NCI-H2081 (cell line): ENCODE measurements at places on chromosomes 1 and 21.

GRCh38 chr1:218250492-218250891 is 34.6 kb upstream of the RRP15 start:
- no peak for DNase-seq

GRCh38 chr1:201982082-201982622 is 296 bp upstream of the RNPEP start:
- no peak for DNase-seq

- no peak for DNase-seq
Observed at GRCh38 chr1:233261206-233261605, 34.3 kb downstream of the PCNX2 start.

- peak; percentile 1 for DNase-seq
Observed at GRCh38 chr21:36330904-36331303, 10.9 kb downstream of the MORC3 start.

- no peak for DNase-seq
Observed at GRCh38 chr1:66494482-66494881, 39.5 kb upstream of the SGIP1 start.

- no peak for DNase-seq
Observed at GRCh38 chr1:210908791-210909190, 225.2 kb downstream of the KCNH1 start.

GRCh38 chr1:100377590-100378361 is 25.5 kb downstream of the CDC14A start:
- no peak for DNase-seq

- DNase-seq: no peak
Observed at GRCh38 chr1:96049759-96050409, 671.7 kb upstream of the PTBP2 start.

DNA sequence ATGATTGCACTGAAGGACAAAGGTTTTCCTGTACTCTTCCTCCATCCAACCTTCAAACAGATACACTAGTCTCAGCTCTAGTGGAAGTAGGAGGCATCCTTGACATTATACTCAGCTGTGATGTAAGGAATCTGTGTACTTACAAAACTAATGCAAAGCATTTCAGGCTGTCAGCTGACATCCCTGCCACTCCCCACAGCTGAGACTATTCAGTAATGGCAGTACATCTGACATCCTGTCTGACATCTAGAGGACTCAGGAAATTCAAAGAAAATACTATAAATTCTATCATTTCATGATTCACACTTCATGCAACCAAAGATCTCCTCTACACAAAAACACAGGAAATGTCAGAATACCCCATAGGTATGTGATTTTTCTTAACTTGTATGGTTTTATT is 325.8 kb downstream of the SMYD3 start:
- DNase-seq: no peak

- no peak for DNase-seq
Observed at GRCh38 chr1:194653385-194653784, 1467.0 kb upstream of the B3GALT2 start.

- no peak for DNase-seq
Observed at GRCh38 chr1:81706650-81707435, 93.9 kb upstream of the ADGRL2 start.

DNA sequence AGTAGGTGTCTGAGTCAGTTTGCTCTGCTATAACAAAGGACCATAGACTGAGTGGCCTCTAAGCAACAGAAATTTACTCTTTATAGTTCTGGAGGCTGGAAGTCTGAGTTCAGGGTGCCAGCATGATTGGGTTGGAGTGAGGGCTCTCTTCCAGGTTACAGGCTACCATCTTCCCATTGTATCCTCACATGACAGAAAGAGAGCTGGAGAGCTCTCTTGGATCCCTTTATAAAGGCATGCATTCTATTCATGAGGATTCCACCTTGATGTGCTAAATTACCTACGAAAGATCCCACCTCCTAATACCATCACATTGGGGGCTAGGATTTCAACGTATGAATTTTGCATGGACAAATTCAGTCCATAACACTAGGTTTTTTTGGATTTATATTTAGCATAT is 79.6 kb downstream of the LTN1 start:
- no peak for DNase-seq

- DNase-seq: no peak
Observed at GRCh38 chr1:89657886-89658285, 25.0 kb downstream of the LRRC8C start.

GRCh38 chr1:211604548-211604947 is 25.6 kb upstream of the SLC30A1 start:
- no peak for DNase-seq

DNA sequence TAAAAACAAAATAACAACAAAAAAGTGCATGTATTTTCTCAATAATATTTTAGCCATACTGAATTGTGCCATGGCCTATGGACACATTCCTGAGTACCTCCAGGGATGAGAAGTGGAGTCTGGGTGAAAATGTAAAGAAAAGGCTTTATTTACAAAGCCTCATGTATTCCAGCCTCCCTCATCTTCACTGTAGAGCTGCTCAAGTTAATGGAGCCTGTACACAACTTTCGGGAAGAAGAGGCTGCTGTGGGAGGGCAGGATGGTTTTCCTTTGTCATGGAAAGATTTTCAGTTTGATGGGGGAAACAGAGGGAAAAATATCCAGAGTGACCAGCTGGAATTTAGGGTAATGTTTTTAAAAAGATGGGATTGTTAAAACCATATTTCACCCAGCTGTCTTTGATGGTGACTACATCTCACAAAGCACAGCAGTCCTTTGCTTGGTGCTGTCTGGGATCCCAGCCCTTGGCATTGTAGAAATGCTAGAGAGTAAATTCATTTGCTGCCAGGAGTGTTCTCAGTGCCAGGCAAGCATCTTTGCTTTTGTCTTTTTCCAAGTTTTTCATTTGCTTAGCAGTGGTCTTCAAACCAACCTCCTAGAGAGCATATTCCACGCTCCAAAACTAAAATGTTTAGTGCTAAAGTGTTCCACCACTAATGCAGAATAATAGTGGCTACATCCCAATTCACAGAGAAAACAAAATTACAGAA is 54.9 kb downstream of the DPT start:
- DNase-seq: no peak

DNA sequence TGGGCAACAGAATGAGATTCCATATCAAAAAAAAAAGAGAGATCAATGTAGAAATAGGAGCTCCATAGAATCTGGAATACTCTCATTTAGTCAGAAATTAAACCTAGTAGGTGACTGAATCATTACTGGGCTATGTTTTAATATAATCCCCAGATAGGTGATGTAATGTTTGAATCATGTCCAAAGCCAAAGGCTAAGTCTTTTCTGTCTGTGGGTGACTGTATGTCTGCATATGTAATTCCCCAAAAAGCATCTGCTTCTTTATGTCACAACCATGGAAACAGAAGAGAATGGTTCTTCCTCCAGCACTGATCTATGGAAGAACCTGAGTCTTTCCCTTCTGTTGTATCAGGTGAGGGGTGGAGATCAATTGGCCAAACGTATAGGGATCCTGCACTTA is 5.8 kb downstream of the LAMC2 start:
- no peak for DNase-seq

DNA sequence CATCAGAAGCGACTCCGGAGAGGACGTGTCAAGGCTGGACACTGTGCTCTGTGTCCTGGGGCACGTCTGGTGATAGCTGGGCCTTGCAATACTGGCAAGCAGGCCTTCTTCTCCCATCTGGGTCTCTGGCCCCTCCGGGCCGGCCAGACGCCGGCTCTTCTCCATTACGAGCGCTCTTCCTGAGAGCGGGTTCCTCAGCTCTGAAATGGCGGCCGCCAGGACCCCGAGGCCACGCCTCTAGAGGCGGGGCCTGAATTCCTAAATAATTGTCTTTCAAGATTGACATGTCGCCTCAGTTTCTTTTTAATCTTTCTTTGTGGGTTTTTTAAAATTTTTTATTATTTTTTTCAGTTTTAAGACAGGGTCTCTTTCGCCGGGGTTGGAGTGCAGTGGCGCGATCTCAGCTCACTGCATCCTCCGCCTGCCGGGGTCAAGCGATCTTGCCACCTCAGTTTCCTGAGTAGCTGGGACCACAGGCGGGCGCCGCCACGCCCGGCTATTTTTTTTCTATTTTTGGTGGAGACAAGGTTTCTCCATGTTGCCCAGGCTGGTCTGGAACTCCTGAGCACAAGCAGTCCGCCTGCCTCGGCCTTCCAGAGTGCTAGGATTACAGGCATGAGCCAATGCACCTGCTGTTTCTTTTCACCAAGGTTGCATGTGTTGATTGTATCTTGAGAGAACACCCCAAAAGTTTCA is 9.2 kb downstream of the RNF2 start:
- DNase-seq: no peak

DNA sequence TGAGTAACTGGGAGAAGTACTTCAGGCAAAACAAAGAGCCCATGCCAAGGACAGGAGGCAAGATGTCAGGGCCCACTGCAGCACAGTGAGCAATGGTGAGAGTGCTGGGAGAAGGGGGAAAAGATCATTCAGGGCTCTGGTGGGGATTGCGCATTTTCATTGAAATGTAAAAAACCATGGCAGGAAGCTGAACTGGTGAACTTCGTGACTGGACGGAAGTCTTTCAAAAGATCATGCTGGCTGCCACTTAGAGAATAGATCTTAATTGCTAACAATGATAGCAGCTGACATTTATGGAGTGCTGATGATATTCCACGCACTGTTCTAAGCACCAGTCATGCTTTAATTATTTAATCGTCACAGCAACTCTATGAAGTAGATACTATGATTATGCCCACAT is 107.0 kb downstream of the TGFBR3 start:
- DNase-seq: no peak

GRCh38 chr1:47013293-47013692 is 10.2 kb upstream of the CYP4X1 start:
- no peak for DNase-seq

DNA sequence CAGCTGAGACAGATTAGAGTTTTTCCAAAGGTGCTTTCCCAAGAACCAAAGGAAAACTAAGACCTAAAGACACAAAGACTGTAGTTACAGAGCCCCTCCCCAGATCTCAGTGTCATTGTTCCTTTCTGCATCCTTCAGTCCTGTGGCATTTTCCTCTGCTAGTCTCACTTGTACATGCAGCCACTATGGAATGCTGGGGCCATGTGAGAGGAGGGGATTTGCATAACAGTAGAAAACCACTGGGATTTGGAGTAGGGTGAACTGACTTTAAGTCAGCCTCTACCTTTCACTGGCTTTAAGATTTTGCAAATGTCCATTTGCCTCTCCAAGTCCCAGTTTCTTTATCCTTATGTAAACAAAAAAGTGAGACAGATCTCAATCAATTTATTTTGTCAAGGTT is 119.4 kb upstream of the F3 start:
- DNase-seq: no peak

- no peak for DNase-seq
Observed at GRCh38 chr21:26946744-26947446, 20.0 kb downstream of the ADAMTS5 start.

GRCh38 chr1:197577580-197577979 is 197.7 kb downstream of the DENND1B start:
- no peak for DNase-seq

- no peak for DNase-seq
Observed at GRCh38 chr1:12548973-12549459, 69.0 kb downstream of the DHRS3 start.

- DNase-seq: no peak
Observed at GRCh38 chr1:170495006-170495405, 37.0 kb upstream of the GORAB start.

DNA sequence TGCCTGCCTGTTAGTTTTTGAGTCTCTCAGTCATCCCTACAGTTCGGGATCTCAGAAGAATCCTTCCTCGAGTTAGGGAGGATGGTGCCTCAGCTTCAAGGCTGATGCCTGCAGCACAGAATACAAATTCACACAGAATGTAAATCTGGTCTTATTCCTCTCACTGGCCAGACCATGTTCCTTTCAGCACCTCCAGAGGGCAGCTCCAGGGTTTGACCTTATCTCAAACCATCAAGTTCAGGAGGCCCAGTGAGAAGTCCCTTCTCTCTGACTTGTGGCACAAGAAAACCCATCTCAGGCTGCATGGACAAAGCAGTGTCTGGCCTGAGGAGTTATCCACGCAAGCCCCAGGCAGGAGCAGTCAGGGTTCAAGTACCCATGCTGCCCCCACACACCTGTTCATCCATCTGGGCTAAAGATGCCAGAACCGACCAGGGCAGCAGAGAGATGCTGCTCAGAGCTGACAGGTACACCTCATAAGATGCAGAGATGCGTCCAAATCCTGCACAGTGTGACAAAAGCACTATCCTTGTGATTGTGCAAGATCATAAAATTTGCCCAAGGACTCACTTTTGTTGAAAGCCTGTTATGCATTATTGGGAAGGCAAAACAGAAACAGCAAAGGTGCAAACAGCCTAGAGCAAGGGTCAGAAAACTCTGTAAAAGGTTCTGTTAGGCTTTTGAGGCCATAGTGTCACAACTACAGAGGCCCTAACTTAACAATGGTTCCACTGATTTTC is 49.8 kb downstream of the BCAR3 start:
- DNase-seq: no peak

GRCh38 chr1:31712630-31713029 is 8.8 kb upstream of the COL16A1 start:
- DNase-seq: no peak

GRCh38 chr1:40423264-40423642 is 27.0 kb upstream of the ZFP69B start:
- DNase-seq: no peak

DNA sequence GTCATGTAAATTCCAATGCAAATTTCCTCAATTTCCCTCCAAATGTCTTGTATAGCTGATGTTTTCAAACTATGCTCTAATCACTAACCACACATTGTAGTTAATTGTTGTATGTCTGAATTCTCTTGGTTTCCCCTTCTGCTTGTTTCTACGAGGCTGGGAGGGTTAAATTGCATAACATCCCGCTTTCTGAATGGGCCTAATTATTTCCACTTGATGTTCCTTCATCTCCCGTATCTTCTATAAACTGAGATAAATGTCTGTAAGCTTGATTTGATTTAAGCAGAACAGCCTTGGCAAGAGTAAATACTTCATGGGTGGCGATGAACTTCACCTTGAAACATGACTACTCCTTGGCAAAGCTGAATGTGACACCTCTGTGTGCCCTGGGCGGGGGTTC is 72.2 kb downstream of the SERINC2 start:
- no peak for DNase-seq

- DNase-seq: no peak
Observed at GRCh38 chr1:112743174-112744008, 28.3 kb upstream of the PPM1J start.

DNA sequence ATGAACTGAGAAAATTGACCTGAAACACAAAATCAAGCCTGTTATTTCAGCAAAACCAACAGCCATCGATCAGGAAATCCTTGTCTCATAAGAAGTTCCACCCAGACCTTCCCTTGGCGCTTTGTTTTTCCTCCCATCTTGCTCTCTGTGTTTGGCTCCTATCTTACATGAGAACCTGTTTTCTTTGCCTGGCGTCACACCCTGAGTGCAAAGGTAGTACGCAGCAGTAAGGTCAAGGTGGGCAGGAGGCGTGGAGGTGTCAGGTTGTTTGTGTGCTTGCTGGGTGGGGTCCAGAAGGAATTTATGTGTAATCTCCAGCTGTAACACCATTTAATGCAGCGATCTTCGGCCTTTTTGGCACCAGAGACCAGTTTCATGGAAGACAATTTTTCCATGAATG is 50.5 kb downstream of the C1orf21 start:
- no peak for DNase-seq

- peak; percentile 38 for DNase-seq
Observed at GRCh38 chr1:74526708-74527107, 14.3 kb upstream of the LRRC53 start.
